ENCODE measurements at places on chromosomes 1 and 21.

DNA sequence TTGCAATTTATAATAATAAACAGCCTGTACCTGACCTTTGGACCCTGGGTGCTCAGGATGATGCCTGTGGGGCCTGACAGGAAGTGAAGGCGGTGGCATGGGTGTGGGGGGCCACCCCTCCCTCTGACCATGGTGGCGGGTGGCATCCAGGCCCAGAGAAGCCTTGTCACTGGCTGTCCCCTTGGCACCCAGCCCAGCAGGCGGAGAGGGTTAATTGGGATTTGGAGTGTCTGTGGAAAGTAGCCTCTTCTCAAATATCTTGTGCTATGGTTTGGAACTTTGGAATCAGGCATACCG lies 20.5 kb downstream of the SOX13 start:
- DNase-seq = no peak

DNA sequence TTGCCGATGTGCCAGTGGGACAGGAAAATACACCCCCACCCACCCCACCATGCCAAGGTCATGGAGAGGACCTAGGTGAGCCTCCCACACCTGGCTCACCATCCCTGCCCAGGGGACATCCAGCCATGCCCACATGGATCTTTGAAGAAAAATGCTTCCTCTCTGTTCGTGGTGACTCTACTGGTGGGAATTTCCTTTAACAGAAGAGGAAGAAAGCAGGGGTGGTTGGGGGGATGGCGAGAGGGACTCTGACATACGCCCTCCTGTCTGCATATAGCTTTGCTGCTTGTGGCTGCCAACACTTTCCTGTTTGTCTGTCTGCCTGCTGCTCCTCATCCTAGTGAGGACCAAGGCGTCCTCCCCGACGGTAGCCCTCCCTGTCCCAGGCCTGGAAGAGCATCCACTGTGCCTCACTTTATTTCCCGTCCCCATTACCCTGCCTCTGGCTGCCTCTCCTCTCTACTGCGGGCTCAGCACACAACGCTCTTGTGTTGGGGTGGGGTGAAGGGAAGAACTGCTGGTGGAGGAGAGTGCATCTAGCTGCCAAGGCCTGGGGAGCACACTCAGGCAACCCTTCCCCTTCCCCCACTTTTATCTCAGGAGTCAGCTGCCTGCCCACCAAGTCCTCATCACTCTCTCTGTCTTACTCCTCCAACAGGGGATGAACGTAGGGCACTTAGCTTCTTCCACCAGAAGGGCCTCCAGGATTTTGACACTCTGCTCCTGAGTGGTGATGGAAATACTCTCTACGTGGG lies 2.5 kb downstream of the SEMA4A start:
- peak; percentile 77 for DNase-seq

GRCh38 chr1:54853096-54853792 lies 33.8 kb downstream of the DHCR24 start:
- DNase-seq = no peak

- DNase-seq = no peak
These were observed 30.0 kb upstream of the DMRTA2 start for GRCh38 chr1:50453266-50453665.

DNA sequence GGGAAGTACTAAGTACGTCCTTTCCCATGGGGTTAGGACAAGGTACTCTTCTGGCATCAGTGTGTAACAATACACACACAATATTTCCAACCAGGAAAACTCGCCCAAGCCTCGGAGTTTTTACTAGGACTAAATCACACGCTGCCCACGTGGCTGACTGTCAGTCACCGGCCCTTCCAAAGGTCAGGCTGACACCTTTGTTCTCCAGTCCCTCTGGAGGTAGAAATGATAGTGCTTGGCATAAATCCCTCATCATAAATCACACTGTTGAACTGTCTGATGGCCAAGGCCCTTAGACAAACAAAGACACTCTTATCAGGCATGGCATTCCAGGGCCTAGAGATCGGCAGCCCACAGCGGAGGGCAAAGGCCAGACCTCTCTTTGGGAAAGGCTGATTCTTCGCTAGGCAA lies 16.9 kb upstream of the SLAMF9 start:
- no peak for DNase-seq
